NCI-H1694 (cell line): ENCODE measurements at places on chromosomes 7 and 10.
A peak's percentile ranks its signal among the peaks of the same experiment; 100 is the strongest.

GRCh38 chr10:26579256-26580063 lies 118.0 kb upstream of the PDSS1 start:
- DNase-seq: no peak

DNA sequence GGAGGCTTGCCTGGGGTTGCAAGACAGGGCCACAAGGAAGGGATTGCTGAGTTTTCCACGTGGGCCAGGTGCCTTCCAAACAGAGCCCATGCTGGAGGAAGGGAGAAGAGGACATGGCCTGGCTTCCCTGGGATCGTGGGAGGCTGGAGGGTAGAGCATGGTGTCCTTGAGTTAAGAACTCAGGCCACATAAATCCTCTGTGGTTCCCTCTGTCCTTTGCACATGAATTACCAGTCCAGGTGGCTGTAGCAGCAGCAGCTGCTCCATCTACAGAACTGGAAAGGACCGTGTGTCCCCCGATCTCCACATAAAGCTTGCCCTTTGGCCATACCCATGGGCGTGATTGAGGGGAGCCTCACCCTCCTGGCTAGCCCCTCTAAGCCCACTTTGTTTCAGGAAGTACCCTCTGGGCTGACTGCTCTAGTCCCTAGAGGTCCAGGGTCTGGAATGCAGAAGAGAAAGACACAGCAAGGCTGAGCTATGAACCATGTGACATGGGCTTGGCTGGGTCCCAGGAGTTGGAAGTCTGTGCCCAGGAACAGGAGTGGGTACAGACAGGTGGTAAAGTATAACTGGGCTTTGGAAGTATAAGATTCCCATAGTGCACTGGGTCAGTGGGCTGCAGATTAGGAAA lies 84.9 kb downstream of the C10orf105 start:
- no peak for DNase-seq

- DNase-seq: no peak
Observed at GRCh38 chr7:121178869-121179497, 149.8 kb upstream of the WNT16 start.

- DNase-seq: no peak
Observed at GRCh38 chr7:139808427-139808826, 20.6 kb upstream of the TBXAS1 start.

GRCh38 chr7:16918288-16918895 lies 36.6 kb upstream of the AGR3 start:
- DNase-seq: peak; percentile 63

DNA sequence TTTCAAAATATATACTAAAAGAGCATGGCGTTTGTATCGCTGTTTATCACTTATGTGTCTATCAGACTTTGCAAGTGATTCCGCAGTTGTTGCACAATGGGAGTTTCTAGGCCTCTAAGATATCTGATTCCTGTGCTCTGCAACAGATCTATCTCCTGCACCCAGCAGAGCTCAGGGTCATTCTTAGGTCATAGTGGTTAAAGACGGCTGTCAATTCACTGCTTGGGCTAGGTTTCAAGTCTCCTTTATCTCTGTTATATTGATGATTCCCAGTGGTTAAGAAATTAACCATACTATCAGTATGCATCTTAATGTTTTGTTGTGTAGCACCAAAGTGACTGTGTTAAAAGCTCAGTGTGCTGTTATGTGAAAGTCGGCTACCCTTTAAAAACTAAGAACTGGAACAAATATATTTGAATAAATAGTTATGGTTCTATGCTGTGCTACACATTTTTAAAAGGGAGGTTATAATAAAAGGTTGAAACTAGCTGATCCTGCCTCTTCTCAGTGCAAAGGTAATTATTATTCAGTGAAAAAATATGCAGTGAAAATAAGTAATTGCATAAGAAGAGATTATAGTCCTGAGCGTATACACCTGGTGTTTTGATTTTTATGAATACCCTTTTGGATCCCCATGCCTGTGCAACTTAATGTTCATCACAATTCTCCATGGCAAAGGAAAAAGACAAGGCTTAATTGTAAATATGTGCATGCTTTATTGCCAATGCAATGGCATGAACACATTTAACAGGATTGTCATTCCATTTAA lies 24.0 kb downstream of the HOXA1 start:
- DNase-seq: no peak

- DNase-seq: no peak
Observed at GRCh38 chr10:59905066-59905730, 1.2 kb downstream of the CCDC6 start.

DNA sequence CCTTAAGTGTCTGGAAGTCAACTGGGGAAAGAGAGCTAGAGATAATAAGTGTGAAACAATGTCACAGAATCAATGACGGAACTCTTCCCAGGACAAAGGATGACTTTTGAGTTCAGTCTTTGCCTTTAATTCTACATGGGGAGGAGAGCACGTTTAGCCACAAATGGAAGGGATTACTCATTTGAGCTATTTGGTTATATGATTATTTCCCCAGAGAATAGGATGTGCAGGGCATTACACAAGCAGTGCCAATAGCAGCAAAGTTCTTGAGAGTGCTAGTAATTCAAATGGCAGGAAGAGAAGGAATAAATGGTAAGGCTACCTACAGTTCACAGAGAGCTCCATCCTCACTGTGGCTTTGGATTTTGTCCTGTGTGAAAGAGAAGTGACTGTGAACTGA lies 6.0 kb downstream of the EGFR start:
- DNase-seq: no peak

DNA sequence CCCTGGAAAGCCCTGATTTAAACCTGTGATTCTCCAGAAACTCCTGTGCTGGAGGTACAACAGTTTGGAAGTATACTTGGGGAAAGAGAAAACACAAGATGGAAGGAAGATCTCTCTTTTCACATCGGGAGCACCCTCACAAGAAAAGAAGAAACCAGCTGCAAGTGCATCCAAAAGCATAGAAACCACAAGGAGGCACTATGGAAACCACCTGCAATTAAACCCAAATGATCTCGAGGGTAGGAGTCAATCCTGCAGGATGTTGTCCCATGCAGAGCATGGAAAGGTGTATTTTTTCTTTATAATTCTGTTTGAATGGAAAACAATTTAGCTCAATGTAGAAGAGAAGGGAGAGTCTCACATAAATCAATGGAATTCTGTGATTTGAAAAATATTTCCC lies 210.5 kb downstream of the TWIST1 start:
- DNase-seq: no peak

DNA sequence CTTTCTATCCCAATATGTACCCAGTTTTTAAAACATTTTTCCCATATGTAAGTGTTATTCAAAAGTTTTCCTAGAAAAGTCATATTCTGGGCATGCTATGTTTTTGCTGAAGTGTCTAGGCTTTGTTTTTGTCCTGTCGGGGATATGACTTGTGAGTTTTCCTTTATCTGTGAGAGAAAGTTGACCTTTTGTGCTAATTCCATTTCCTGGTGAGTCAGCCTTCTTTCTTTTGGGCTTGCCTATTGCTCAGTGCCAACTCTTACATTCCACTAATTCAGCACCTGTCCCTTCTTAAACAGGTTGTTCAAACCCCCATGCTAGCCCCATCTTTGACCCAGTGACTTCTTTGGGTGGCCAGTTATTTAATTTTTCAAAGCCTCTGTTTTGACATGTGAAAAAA lies 146.2 kb downstream of the AHR start:
- DNase-seq: no peak

- DNase-seq: no peak
Observed at GRCh38 chr10:51602326-51602725, 97.1 kb downstream of the CSTF2T start.

DNA sequence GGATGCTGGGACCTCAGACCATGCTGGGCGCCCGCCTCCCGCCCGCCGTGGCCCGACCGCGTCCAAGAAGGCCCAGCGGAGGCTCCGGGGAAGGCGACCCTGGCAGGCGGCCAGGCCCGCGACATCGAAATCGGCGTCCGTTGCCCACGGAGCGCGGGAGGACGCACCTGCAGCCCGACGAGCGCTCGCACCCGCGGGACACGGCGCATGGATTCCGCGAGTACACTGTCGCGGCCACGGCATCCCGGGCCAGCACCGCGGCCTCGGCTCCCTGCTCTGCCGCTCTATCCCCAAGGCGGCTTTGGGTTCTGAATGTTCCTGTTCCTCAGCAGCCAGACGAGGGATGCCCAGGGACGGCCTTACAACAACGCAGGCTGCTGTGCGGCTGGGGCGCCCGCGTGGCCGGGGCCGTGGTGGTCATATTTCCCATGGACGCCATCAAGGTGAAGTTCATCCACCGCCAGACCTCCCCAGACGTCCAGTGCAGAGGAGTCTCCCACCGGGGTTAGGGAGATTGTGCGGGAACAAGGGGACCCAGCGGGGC lies 67.5 kb upstream of the ZNF722 start:
- no peak for DNase-seq

DNA sequence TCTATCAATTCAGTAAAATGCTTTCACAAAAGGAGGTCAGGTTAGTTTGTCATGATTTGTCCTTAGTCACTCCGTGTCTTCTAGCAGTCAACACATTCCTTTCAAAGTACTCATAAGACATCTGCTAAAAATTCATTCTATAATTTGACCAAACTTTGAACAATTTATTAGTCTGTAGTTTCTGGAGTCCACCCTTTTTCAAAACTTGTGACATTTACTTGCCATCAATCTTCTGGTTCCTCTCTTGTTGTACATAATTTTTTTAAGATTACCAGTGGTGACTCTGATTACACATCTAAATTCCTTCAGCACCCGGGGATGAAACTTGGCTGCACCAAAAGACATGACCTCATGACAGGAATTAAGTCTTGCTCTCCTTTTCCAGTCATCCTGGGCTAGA lies 130.1 kb downstream of the NEBL start:
- DNase-seq: no peak

DNA sequence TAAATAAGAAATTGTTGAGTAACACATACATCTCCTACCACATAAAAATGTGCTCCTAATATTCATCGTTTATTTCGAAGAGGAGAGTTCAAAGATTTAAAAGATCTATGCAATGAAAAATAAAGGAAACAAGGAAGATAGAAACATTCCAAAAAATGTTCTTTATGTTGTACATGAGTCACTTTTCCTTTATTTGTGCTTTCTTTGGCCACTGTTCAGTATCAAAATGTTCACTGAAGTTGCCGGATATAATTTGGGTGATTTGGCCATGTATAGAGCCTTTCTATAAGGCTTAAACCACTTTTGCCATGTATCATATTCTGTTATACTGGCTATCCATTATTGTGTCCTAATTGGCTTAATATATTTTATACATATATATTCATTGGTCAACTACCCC lies 62.9 kb upstream of the PRR15 start:
- no peak for DNase-seq

DNA sequence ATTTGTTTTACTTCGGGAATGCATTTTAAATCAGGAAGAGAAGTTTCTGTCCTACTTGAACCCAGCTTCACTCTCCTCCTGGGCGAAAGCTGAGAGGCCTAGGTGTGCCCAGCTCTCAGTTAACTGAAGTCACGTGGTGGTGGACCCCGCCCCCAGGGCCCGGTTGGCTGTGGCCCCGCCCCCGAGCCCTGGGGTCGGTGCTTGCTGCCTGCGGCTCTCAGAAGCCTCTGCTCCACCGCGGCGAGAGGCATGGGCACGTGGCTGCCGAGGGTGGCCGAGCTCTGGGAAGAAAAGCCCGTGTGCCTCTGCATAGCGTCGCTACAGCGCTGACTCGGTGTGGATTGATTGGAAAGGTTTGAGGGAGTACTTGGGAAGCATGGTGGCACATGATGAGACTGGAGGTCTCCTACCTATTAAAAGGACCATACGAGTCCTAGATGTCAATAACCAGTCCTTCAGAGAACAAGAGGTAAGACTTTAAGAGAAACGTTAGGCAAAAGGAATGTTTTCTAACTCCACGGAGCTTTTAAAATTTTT lies 34.1 kb downstream of the NET1 start:
- DNase-seq: no peak

GRCh38 chr7:2163600-2164555 lies 68.9 kb downstream of the MAD1L1 start:
- DNase-seq: peak; percentile 82

GRCh38 chr7:47950714-47951113 lies 2.4 kb upstream of the PKD1L1 start:
- DNase-seq: no peak

DNA sequence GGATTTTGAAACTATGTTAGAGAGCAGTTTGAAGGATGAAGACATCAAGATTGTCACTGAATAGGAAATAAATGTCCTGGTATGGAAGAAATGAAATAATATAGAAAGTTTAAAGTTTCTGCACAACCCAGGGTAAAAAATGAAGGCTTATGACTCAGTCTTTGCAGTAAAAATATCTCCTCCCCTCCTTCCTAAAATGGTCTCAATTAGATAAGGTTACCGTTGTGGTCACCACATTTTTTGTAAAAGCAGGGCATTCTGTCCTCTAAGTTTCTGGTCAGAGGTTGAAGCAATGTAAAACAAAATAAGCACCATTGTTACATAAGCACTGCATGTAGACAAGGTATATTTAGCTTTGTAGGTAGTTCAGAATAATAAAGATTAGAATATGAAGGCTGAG lies 403.5 kb downstream of the SUGCT start:
- DNase-seq: no peak

DNA sequence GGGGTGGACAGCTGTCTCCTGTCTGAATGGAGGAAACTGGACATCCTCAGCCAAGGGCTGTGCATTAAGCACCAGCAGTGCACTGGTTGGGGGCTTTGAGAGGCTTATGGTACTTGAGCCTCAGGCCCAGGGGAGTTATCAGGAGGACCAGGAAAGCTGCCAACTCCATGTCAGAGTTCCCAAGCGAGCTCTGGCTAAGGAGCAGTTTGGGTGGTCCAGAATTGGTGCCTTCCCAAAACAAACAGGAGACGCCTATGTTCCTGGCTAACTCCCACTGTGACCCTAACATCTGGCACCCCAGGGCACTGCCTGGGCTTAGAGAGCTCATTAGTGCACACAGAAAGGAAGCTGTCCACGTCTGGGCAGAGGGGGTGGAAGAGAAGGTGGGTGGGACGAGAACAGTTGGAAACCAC lies 408.6 kb upstream of the NPVF start:
- no peak for DNase-seq

DNA sequence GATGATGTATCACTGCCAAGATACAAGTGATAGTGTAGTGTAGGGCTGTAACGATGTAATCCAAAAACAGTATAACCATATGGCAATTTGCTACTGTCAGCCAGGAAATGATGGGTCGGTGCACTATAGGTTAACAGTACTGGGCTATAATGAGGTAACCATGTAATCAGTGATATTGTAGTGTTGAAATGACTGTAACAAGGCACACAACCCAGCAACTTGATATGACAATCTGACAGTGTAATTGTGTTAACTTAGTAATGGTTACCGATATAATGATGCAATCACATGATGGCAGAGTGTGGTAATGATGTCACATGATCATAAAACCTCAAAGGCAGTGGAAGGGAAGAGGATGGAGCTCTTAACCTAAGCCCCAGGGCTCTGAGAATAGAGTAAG lies 73.8 kb upstream of the SLF2 start:
- no peak for DNase-seq

GRCh38 chr7:36440880-36441279 lies 51.2 kb downstream of the ANLN start:
- peak; percentile 45 for DNase-seq

- peak; percentile 70 for DNase-seq
Observed at GRCh38 chr10:30002426-30003266, 56.7 kb downstream of the JCAD start.

DNA sequence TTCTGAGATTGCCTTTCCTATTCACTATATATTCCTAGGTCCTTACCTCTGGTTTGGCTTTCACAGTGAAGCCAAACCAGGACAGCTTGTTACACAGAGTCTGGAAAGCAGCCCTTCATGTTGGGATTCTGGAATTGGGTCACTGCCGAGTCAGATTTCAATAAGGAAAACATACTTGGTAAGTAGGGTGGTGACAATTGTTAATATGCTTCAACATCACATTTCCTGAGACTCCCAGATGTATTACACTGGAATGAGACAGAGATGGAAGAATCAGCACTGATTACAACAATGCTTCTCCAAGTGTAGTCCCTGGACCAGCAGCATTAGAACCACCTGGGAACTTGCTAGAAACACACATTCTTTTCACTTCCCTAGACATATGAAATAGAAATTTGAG lies 268.9 kb upstream of the SEMA3C start:
- no peak for DNase-seq
